CD4-positive, alpha-beta memory T cell (primary cell): ENCODE measurements at places on chromosomes 7 and 10.

DNA sequence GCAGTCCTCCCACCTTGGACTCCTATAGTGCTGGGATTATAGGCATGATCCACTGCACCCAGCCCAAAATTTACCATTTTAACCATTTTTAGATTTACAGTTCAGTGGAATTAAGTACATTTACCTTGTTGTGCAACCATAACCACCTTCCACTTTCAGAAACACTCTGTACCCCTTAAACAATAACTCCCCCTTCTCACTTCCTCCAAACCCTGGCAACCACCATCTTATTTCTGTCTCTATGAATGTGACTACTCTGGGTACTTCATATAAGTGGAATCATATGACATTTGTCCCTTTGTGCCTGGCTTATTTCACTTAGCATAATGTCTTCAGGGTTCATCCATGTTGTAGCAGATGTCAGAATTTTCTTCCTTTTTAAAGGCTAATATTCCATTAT, 33.6 kb downstream of the SUFU start:
- DNase-seq: no peak

DNA sequence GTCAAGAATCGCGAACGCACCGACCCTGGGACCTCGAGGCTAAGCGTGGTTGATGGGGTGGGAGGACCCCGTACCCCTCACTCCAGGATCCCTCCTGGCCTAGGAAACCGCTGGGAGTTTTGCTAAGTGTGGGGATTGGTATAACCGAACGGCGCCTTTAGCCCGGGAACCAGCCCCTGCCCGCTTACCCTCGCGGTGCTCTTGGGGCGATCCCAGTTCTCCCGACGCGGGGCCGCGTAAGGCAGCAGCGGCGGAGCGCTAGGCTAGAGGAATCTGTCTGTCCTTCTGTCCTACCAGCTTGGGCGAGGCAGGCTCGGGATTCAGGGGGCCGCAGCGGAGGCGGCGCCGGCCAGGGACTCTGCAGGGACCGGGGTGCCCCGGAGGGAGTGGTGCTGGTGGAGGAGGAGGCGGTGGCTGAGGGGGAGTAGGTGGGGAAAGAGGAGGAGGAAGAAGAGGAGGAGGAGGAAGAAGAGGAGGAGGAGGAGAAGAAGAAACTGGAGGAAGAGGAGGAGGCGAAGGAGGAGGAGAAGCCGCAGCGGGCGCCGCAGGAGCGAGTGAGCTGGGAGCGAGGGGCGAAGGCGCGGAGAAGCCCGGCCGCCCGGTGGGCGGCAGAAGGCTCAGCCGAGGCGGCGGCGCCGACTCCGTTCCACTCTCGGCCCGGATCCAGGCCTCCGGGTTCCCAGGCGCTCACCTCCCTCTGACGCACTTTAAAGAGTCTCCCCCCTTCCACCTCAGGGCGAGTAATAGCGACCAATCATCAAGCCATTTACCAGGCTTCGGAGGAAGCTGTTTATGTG, 439 bp upstream of the EMX2 start:
- DNase-seq: no peak

GRCh38 chr10:129547608-129548007, 80.6 kb downstream of the MGMT start:
- no peak for DNase-seq

DNA sequence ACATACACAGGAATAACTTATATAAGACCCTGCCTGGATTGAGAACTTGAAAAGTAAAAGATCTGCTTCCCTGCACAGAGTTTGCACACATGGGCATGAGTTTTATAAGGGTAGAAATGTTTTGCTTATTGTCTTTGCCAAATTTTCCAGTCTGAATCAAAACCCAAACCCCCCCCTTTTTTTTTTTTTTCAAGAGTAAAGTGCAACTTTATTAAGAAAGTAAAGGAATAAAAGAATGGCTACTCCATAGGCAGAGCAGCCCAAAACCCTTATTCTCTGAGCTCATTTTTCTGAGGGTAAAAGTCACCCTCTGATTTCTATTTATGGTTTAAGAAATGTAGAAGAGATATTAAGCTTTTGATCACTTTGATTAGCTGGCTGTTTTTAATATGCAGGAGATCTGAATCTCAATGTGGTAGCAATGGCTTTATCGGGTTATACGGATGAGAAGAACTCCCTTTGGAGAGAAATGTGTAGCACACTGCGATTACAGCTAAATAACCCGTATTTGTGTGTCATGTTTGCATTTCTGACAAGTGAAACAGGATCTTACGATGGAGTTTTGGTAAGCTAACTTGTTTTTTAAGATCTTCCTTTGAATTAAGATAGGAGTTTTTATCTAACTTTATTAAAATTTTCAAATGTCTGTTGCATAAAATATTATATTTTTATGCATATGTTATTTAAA, 18.7 kb downstream of the MIOS start:
- no peak for DNase-seq

DNA sequence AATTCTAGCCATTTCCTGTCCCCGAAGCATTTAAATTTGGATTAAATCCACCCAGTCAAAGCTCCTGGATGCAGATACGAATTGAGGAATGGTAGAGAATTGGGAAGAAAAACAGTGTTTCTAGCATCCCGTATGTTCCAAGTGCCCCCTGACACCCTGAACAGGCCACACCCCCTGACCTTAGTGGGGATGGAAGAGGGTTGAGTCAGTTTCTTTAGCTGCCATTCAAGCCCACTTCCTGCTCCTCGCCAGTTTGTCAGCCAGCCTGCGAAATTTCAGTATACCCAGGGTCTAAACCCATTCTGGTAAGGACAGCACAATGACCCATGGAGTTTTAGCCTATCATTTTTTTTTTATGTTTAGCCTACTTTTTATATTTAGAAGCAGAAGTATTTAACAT, 101.1 kb downstream of the PKD1L1 start:
- DNase-seq: no peak

DNA sequence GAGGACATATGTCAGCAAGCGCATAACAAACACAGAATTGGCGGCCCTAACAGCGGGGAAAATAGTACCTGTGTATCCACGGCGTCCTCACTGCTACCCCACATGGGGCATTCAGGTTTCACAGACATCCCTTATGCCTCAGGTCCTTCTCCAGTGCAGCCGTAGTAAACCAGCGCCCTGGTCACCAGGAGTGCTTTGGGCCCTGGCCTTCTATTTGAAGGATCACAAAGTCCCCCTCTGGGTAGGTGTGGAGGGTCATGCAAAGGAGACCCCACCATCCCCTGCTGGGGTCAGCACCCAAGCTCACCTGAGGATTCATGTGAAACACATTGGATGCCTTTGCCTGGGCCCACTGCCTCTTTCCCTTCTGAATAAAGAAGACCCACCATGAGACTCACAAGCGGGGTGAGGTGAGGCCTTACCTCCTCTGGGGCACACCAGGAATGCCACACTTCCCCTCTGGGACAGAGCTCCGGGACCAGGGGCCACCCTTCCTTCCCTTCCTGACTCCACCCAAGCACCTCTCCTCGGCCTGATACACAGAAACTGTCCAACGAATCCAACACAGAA, 18.8 kb downstream of the CLRN3 start:
- DNase-seq: no peak

GRCh38 chr7:17530741-17531421, 232.4 kb downstream of the AHR start:
- DNase-seq: no peak

DNA sequence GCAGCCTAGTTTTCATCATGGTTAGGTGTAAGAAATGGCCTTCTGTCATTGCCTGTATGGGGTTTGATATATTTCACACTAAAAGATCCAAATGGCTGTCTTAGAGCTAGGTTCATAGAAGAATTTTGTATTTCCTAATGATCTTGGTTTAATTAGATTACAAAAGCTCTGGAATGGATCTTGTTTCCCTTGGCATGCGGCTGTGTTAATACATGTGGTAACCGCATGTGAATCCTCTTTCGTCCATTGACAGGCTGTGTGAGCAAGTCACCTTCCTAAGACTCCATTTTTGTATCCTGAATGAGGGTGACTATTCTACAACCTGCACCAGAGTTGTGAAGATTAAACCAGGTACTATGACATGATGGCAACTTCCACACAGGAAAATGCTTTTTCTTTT, 12.4 kb upstream of the FZD1 start:
- no peak for DNase-seq

DNA sequence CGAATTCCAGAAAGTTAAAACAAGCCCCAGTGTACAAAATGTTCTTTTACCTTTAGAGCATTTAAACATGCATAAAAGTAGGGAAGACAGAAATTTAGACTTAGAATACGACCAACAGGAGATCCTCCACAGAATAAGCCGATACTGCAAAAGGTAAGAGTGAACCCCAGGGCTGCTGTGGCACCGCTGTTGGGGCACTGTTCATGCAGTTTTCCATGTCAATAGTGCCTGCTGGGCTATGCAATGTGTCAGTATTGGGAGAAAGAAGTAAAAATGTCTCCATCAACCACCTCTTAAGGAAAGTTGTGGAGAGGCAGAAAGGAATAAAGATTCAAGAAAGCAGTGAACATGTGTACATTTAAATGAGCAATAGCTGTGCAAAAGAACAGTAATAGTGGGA, 326.5 kb upstream of the SEMA3C start:
- DNase-seq: no peak

GRCh38 chr7:134419085-134419484, 39.8 kb downstream of the AKR1B1 start:
- DNase-seq: no peak

- DNase-seq: no peak
Observed at GRCh38 chr10:5741276-5741675, 56.6 kb downstream of the TASOR2 start.

GRCh38 chr7:102094316-102094650, 192.4 kb upstream of the SH2B2 start:
- DNase-seq: no peak

DNA sequence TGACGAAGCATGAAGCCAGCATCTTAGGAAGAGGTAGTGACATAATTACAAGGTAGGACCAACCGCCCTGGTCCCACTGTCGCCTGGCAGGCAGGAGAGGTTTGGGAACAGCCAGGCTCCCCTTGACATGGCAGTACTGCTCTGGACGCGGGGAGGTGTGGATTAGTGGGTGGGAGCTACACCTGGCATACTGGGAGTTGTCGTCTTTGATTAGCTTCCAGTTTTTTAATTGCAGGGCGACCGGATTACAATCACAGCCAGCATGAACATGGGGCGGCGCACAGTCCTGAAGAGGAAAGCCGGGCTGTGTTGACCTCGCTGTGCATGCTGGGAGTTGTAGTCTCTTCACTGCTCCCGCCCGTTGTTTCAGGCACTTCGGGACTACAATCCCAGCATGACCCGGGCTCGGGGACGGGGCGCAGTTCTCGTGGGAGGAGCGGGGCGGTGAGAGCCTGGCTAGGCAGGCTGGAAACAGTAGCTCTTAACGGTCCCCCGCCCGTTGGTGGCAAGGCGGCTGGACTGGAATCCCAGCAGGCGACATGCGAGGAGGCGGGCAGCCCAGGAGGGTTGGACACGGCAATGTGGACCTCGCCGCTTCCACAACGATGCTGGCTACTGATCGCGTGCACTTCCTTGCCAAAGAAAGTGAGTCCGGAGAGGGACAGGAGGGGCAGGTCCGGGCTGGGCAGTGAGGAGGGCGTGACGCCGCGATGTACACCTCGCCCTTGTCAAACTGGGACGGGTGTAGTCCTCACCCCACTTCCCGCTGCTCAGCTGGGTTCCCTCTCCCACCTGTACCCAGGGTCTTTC, 98.0 kb upstream of the ZNF722 start:
- peak; percentile 92 for DNase-seq

- DNase-seq: no peak
Observed at GRCh38 chr7:17444151-17444550, 145.7 kb downstream of the AHR start.

- no peak for DNase-seq
Observed at GRCh38 chr7:129626896-129627295, 15.4 kb downstream of the NRF1 start.

DNA sequence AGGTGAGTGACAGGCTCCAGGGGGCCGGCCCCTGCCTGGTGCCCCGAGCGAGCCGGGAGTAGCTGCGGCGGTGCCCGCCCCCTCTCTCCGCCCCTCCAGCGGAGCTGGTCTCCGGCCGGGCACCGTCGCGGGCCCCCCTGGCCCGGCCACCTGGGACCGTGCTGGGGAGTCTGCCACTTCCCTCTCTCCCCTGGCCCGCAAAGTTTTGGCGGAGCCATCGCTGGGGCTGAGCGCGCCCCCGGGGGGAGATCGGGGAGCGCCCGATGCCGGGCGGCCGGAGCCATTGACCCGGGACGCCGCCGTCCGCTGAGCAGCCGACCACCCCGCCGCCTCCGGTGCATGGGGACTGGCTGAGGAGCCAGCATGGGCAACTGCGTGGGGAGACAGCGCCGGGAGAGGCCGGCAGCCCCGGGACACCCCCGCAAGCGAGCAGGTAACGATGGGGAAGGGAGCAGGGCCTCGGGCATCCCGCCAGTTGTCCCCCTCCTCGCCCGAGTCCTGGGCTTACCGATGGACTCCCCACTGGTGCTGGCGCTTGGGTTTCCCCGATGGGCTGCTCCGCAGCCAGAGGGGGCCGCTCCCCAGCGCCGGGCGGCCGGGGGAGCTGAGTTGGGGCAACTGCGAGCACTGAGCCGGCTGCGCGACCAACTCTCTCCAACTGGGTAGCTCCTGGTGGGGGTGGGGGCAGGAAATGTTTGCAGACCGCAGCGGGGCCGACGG, at the start of gene UBTD1:
Gene UBTD1, plus strand, starts transcription at position 84 of the 720 bp plus-strand sequence. Its CDS starts 280 bp downstream, at position 364.
- no peak for DNase-seq

- DNase-seq: no peak
Observed at GRCh38 chr10:47050618-47051455, 139.6 kb downstream of the PTPN20 start.

GRCh38 chr10:62266611-62267010, 2.0 kb downstream of the RTKN2 start:
- no peak for DNase-seq

DNA sequence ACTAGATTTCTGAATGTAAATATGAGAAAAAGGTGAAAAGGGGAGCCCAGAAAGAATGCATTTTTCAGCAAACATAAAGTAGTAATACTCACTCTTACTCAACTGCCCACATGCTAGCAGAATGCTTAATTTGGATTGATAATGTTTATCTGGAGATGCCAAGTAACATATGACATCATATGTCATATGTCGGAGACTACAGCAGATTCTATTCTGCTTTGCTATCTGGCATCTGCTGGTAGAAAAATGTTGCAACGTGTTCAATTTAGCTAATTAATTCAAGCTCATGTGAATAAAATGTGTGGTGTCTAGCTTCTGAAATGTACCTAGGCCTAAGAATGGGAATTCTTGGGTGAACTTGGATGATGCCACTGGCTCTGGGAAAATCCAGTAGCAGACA, 4.5 kb downstream of the BBIP1 start:
- DNase-seq: no peak

DNA sequence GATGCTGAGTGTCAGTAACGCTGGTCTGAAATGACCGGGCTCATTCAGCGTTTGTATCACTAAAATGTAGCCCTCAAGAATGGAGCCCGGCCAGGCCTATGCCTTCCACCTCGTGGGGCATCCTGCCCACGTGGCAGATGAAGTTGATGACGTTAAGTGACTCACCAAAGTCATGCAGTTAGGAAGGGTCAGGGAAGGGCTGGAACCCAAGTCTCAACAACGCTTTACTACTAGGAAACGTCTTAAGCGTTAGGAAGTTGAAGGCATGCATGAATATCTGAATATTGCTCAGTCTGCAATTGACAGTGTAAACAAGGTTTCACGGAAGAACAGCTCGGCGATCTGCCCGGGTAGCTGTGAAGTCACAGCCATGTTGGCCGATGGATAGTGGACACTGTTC, 14.0 kb upstream of the UBE3C start:
- DNase-seq: no peak
